ENCODE measurements at places on chromosomes 7 and 10.

GRCh38 chr10:107163076-107163855, 1.2 kb downstream of the SORCS1 start:
- no peak for DNase-seq

DNA sequence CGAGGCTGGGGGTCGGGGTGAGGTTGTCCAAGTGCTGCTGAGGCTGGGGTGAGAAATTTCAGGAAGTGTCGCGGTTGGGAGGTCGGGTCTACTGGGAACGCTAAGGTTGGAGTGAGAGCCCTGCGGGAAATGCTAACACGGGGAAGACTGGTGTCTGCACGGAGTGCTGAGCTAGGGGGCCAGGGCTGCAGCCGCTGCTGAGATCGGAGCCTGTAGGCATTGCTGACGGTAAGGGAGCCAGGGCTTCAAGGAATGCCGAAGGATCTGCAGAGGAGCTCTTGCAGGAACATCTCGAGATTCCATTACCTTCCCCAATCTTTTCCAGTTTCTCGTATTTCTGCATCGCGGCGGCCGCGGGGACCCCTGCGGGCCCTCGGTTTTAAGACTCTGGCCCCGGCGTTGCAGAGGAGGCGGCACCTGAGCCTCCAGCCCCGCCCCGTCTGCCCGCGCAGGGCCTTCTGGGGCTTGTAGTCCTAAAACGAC, at the start of gene CDK5:
CDK5 (minus strand) TSS at position 392 of the 483 bp plus-strand sequence; CDS start at position 343, 49 bp downstream.
- DNase-seq, result no peak

GRCh38 chr10:69934768-69935167, 117.9 kb upstream of the MACROH2A2 start:
- no peak for DNase-seq

- no peak for DNase-seq
Observed at GRCh38 chr7:76303202-76304147, 1.0 kb downstream of the HSPB1 start.

- no peak for DNase-seq
Observed at GRCh38 chr7:42650701-42651100, 261.2 kb downstream of the C7orf25 start.

DNA sequence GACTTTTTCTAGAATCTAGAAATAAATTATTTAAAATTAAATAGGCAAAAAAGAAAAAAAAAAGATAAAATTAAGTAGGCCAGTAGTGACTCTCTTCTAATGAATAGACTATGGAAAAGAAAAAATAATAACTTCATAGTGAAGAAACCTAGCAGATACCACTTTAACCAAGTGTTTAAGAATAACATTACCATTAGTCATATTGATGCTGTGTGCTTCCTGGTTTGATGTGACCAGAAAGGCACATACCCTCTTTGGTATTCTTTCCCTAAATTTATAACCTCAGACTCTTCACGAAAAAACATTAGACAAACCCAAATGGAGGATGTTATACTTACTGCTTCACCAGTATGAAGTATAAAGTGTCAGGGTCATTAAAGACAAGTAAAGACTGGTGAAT, 42.6 kb downstream of the KIF20B start:
- no peak for DNase-seq

DNA sequence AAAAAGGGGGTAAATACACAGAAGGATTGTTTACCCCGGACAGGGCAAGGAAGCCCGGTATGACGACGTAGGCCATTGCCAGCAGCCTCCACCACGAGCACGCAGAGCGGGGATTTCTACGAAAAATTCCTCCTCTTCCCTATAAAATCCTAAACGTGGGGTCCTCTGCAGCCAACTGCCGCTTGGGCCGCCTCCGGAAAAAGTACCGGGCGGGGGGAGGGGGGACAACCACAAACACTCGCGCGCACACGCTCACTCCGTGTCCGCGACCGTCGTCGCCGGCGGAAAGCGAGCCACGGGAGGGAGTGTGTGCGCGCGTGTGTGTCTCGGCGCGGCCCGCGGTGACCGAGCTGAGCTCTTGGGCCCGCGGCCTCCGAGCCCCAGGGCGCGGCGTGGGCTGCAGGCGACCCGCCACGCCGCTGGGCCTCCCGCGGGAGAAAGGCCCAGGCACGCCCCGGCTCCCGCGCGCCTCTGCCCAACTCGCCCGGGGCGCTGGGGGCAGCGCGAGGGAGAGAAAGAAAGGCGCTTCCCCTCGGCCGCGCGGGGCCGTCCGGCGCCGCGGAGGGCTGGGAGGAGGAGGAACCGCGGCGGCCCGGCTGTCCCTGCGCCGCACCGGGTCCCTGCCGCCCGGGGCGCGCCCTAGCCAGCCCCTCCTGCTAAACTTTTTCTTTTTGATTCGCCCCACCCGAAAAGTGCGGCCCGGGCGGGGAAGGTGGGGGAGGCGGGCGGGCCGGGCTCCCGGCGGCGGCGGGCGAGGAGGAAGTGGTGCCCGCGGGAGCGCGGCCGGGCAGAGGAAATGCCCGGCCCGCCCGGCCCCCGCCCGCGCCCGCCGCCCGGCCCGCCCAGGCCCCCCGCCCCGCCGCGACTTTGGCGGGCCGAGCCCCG, 1.5 kb downstream of the CTBP2 start:
- DNase-seq, result no peak

DNA sequence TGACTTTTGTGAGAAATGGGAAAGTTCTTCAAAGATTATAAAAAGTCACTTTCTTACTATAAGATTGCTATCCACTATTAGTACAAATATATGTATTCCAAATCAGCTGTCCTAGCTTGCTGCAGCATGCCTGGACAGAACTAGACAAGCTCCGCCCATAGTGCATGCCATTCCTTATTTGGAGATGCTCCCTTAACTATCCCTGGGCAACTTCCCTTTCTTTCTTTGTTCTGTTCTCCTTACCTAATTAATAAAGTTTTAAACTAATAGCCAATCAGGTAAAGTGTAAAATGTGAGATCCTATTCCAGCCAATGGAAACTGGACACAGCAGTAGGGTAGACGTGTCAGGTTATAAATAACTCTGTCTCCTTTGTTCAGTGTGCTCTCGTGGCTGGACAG, 281.9 kb downstream of the CAMK1D start:
- no peak for DNase-seq

- DNase-seq, result no peak
Observed at GRCh38 chr10:2716596-2716995, 350.8 kb upstream of the PFKP start.

DNA sequence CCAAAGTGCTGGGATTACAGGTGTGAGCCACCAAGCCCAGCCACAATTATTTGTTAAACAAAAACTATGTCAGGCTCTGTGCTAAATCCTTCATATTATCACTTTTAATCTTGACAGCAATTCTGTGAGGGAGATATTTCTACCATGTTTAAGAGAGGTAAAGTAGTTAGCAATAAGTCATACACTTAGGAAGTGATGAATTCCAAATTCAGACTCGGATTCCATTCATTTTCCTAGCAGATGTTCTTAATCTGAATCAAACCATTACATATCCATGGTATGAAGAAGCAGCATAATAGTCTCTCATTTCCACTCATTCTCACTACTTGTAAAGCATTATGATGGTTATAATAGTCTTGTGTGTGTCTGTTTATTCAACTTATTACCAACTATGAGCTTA, 2.9 kb upstream of the CD36 start:
- no peak for DNase-seq

DNA sequence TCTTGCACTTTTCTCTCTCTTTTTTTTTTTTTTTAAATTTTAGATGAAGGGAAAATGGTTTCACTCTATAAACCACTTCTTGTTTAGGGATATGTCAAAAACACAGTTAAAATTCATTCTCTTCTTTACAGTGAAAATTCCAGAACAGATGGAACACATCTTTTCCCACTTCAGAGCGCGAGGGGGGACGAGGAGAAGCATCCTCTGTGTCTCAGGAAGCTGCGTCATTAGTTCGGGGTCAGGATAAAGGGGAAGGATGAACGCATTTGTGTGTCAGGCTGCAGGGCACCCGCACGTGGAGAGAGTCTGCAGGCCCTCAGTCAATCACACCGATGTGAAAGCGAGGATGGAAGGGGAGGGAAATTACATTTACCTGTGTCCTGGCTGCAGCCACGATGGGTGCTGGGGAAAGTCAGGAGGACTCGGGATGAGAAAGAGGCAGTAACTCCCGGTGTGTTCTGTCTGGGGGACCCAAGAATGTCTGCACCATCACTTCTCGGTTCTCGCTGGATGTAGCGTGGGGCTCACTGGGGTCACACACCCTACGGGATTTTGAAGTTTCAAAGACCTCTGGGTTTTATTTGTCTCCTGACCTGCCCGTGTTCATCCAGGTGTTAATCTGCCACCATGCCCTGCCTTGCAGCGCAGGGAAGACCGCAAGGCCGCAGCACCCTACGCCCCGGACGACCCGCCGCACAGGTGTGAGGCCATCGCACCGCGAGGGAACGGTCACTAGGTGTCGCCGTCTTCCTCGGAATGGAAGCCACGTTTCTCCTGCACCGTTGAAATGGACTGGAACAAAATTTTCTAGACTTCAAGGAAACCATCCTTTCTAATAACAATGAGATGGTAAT, 66.7 kb upstream of the PITRM1 start:
- no peak for DNase-seq

GRCh38 chr7:49583440-49583839, 190.0 kb upstream of the VWC2 start:
- no peak for DNase-seq

DNA sequence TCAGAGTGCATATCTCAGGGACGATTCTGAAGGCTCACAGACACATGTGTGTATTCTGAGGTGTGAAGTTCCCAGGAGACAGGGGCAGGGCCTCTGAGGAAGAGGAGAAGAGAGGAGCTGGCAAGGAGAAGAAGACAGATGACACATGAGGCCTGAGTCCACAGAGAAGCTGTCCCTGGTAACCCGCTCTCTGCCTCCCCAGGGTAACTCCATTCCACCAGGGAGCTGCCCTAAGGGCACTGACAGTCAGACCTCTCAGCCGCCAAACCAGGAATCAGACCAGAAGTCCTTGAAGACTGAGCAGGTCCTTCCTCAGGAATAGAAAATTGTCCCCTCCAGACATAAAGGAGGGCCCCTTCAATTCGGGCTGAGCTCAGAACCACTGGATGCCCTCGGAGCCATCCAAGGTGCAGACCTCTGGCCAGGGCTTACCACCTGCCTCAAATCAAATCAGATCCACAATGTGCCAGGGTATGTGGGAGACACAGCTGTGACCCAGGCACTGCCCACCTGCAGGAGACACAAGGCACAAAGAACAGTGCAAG, 57.4 kb downstream of the TLL2 start:
- DNase-seq, result no peak

GRCh38 chr7:149474309-149475120, 13.7 kb upstream of the ZNF777 start:
- no peak for DNase-seq
